H54 (cell line): ENCODE measurements at places on chromosomes 5 and 9.

GRCh38 chr5:126858441-126858840, 81.5 kb downstream of the LMNB1 start:
- DNase-seq, result no peak

DNA sequence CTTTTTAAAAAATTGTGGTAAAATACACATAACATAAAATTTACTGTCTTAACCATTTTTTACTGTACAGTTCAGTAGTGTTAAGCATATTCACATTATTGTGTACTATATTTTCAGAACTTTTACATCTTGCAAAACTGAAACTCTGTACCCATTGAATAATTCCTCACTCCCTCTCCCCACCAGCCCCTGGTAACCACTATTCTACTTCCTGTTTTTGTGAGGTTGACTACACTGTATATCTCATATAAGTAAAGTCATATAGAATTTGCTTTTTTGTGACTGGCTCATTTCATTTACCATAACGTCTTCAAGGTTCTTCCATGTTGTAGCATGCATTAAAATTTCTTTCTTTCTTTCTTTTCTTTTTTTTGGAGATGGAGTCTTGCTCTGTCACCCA, 87.0 kb downstream of the LNPEP start:
- DNase-seq, result no peak

DNA sequence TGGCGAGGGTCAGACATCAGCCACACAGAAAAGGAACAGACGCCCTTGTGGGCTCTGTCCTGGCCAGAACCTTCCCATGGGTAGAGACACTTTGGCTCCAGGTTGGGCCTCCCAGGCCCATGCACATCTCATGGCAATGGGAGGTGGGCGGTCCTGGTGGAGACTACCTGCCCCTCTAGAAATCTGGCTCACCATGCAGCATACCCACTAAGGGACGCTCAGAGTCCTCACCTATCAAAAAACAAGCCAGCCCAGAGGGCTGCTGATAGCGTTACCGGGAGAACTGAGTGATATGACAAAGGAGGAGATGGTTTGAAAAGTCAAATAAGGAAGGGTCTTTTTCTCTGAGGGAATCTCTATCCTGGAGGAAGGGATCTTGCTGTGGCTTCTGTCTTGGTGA, 62.1 kb downstream of the C5orf15 start:
- DNase-seq, result no peak

DNA sequence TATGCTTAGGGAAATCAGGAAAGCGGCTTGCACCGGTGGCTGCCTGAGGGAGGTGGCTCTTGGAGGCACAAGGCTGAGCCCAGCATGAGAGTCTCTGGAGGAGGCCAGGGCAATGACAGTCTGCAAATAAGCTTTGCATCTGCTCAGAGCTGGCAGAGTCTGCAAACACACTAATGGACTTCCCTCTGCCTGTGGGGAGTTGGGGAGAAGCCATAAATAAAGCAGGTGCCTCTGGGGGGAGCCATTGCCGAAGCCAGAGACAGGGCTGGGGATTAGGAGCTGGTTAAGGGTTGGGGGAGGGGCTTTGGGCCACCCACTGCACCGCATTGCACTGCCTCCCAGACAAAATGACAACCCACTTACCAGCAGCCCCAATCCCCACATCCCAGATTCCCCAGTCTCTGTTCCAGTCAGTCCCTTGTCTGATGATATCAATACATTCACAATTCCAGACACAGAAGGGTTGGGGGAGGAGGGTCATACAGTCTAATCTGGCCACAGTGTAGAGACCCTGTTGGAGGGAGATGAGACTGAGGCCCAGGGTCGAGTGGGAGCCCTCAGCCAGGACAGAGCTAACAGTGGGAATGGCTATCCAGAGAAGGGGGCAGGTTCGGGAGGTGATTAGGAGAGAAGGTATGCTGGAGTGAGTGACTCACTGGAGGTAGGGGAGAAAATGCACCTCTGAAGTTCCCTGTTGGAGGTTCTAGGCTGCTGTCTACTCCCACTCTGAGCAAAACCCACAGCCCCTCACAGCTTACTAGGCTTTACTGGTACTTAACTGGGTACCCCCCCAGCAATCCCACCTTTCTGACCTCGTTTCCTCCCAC, 53.7 kb downstream of the PAX5 start:
- DNase-seq, result no peak

DNA sequence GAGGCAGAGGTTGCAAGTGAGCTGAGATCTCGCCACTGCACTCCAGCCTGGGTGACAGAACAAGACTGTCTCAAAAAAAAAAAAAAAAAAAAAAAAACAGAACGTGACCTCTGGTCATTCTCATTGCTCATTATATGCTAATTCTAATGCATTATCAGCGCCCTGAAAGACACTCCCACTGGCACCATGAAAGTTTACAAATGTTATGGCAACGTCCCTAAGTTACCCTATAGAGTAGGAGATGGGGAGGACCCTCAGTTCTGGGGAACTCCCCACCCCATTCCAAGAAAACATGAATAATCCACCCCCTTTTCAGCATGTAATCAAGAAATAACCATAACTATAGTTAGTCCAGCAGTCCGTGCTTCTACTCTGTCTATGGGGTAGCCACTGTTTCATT, 48.9 kb upstream of the DENND4C start:
- DNase-seq, result no peak

DNA sequence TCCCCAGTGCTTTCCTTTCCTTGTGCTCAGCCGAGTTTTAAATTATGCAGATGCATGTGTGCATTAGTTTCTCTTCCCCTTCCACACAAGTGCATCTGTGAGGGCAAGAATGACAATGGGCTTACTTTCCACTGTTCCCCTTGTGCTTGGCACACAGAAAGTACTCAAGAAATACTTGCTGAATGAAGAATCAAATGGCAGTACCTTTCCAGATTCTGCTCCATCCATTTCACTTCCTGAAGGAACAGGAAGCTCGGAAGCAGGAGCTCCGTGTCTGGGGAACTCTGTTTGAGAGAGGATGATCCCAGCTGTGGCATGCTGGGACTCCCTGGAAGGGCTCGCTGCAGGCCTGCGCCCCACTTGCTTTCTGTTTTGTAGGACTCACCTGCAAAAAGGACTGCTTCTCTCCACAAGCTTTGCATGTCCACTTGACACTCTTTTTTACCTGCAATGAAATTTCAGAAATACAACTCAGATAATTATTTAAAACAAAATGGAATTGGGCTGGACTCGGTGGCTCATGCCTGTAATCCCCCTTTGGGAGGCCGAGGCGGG, 5.5 kb downstream of the MRNIP start:
- no peak for DNase-seq

GRCh38 chr5:179832039-179832745, 11.5 kb downstream of the SQSTM1 start:
- no peak for DNase-seq

DNA sequence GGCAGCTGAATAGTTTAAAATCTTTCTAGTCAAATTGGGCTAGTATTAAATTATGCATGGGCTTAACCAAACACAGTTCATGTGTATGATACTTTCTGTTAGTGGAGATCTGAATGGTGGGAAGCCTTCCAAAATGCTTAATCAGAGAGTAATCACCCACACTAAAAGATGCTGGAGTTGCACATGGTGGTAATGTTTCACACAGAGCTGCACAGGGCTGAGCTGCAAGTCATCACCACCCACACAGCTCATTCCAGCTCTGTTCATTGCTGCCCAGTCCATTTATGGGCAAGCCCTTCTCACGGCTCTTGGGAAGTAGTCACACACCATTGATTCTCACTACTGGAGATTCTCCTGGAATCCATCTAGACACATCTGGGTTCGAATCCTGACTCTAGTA, 351.5 kb upstream of the KCNN2 start:
- DNase-seq, result no peak

GRCh38 chr9:127058011-127058644, 64.3 kb downstream of the ANGPTL2 start:
- no peak for DNase-seq

- no peak for DNase-seq
Measured at GRCh38 chr5:62112689-62113228, 193.2 kb upstream of the KIF2A start.

- no peak for DNase-seq
Measured at GRCh38 chr9:125822902-125823301, 75.7 kb downstream of the PBX3 start.

GRCh38 chr9:113350937-113351336, 1.6 kb downstream of the BSPRY start:
- no peak for DNase-seq

- DNase-seq, result no peak
Measured at GRCh38 chr9:126548312-126548711, 65.4 kb upstream of the LMX1B start.

DNA sequence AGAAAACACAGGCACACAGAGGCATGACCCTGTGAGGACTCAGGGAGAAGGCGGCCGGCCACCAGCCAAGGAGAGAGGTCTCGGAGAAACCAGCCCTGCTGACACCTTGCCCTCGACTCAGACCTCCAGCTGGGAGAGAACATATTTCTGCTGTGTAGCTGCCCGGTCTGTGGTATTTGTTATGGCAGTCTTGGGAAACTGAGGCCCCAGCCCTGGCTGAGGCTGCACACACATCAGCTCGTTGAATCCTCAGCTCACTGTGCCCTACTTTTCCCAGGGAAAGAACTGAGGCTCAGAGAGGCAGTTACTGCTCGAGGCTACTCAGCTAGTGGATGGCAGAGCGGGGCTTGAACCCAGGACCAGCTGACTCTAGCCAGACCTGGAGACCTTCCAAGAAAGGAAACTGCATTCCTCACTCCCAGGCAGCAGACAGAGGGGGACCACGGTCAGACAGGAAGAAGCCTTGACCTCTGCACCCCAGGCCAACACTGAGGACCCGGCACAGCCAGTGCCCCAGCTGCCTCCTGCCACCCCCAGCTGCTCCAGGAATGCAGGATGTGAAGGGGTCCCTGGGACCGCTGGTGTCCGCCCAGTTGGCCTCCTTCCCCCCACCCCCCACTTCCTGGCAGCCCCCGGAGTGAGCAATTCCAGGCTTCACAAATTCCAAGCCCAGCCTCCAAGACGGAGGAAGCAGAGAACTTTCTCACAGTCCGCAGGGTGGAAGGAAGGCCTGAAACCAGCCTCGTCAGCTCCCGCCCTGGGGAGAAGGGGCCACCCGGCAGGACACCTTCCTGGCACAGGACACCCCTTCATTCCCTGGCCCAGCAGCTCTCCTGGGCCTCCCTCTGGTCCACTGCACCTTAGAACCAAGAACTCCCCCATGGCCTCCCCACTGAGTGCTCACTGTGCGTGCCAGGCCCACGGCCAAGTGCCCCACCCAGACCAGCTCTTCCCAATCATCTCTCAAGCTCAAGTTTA, 69.9 kb downstream of the LRSAM1 start:
- DNase-seq, result peak; percentile 84

DNA sequence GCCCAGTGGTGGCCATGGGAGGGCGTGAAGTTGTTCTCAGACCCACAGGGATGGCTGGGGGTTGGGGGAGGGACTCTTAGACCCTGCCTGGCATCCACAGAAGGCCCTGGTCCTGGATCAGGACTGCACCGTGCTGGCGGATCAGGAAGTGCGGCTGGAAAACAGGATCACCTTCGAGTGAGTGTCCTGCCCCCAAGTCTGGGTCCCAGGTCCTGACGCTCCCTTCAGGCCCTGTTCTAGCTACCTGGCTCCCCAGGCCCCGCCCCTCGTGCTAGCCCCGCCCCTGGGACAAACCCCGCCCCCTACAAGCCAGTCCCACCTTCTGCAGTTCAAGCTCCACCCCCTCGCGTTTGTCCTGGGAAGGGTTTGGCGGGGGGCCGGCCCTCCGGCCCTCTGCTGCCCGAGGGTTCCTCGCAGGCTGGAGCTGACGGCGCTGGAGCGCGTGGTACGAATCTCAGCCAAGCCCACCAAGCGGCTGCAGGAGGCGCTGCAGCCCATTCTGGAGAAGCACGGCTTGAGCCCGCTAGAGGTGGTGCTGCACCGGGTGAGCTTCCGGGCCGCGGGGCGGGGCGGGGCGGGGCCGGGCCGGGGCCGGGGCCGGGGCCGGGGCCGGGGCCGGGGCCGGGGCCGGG, 12.9 kb downstream of the RGS14 start:
- peak; percentile 98 for DNase-seq

GRCh38 chr5:3837506-3837905, 241.9 kb downstream of the IRX1 start:
- DNase-seq, result no peak

GRCh38 chr5:140153905-140154304, 21.1 kb upstream of the CYSTM1 start:
- DNase-seq, result no peak

DNA sequence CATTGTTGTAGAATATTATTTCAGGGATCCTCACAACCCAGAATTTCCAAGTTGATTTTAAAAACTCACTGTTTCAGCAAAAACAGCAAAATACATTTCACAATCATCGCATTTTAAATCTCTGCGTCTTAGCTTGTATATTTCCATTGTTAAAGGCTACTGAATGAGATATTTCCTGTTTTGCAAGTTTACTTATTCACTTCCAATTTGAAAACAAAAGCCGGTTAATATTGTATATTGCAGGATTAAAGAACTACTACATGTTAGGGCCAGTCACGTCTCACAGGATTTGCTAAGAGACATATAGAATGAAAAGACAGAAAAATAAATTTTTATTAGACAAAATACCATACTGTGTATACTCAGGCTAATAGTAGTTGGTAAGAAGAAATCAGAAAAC, 395.9 kb upstream of the CDH9 start:
- DNase-seq, result no peak

DNA sequence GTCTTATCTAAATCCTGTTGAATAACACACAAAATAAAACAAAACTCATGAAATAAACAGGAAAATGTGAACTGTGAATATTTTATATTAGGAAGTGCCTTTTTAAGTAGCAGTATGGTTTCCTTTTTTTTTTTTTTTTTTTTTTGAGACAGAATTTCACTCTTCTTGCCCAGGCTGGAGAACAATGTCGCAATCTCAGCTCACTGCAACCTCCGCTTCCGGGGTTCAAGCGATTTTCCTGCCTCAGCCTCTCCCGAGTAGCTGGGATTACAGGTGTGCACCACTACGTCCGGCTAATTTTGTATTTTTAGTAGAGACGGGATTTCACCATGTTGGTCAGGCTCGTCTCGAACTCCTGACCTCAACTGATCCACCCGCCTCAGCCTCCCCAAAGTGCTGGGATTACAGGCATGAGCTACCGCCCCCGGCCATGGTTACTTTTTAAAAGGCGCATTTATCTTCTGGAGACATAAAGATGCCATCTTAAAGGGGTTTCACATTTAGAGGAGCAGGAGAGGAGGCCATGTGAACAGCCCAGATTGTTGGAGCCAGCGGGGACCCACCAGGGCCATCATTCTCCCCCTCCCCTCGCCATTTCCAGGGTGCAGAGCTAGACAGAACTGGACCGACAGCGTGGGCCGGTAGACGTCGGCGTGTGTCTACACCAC, 64.1 kb downstream of the ROR2 start:
- no peak for DNase-seq

GRCh38 chr5:125429498-125429897, 683.1 kb upstream of the ZNF608 start:
- DNase-seq, result no peak

DNA sequence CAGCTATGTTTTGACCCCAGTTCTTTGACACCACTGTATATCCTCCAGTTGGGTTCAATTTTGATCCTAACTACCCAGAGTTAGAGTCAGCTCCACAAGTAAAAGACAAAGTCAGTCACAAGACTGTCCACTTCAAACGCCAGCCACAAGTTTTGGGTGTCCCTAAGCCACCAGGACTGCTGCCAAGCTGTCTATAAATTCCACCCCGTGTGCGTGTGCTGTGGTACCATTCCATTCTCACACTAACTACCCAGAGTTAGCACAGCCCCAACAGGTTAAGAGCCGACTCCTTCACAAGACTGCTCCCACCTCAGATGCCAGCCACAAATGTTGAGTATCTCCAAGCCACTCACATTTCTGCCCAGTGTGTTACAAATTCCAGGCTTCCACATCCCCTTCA, 56.7 kb downstream of the APC start:
- no peak for DNase-seq

- DNase-seq, result no peak
Measured at GRCh38 chr5:124973661-124974060, 227.2 kb upstream of the ZNF608 start.
